ENCODE measurements at places on chromosomes 4 and X.

DNA sequence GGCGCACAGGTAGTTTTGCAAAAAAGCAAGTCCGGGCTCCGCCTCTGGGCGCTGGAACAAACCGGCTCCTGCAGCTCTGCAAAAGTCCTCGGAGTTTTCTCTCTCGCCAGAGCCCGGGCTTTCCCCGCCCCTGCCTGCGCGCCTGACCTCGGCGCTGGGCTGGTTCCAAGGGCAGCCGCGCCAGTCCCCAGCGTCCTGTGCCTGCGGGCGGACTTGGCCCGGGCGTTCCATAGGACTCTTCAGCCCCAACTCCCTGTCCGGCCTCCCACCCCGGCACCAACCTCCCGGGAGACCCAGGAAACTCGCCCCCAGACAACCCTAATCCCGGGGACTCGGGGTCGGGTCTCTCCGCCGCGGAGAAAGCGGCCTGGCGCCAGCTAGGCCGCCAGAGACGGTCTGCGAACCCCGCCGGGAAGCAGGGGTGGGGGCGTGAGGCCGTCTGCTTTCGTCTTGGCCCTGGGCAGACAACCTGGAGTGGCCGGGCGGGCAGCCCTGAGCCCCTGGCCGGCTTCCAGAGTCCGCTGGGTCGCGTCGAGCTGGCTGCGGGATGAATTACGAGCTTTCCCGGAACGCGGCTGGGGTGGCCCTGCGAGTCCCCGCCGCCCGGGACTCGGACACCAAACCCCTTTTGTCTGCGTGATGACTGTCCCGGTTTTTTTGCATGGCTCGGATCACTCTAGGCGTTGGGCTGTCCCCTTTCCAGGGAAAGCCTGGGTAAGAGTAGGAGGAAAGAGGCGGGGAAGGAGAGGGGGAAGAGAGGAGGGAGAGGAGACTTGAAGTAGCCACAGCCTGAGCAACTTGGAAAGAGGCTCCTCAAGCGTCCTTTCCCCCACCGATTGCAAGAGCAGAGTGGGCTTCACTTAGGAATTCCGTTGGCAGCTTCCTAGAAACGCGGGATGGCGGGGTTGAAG is 916 bp downstream of the MXRA5 start:
- peak; percentile 34 for DNase-seq

- no peak for DNase-seq
Measured at GRCh38 chr4:62117886-62118285, 917.8 kb downstream of the ADGRL3 start.

DNA sequence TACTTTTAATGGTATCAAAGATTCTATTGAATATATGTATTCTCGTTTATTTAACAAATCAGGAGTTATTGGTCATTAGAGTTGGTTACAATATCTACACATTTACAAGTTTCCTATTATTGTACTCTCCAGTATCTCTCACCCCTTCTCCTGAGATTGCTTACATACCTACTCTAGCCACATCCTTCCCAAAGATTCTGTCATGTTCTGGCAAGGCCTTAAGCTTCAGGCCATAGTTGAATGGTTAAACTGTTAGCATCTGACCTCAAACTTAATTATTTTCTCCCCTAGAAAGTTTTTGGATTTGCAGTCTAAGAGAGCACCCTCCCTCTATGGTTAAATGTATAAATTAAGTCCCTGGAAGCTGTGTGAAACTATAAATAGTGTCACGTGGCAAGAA is 784.2 kb downstream of the GLUD2 start:
- DNase-seq, result peak; percentile 8

GRCh38 chr4:144785961-144786360 is 140.0 kb downstream of the HHIP start:
- DNase-seq, result no peak

GRCh38 chr4:106369456-106370060 is 980 bp upstream of the GIMD1 start:
- peak; percentile 88 for DNase-seq

- no peak for DNase-seq
Measured at GRCh38 chrX:130563476-130563875, 161.7 kb downstream of the RBMX2 start.

GRCh38 chrX:13220916-13221315 is 98.9 kb downstream of the ATXN3L start:
- DNase-seq, result peak; percentile 74

- no peak for DNase-seq
Measured at GRCh38 chr4:16157609-16158503, 68.4 kb downstream of the TAPT1 start.

DNA sequence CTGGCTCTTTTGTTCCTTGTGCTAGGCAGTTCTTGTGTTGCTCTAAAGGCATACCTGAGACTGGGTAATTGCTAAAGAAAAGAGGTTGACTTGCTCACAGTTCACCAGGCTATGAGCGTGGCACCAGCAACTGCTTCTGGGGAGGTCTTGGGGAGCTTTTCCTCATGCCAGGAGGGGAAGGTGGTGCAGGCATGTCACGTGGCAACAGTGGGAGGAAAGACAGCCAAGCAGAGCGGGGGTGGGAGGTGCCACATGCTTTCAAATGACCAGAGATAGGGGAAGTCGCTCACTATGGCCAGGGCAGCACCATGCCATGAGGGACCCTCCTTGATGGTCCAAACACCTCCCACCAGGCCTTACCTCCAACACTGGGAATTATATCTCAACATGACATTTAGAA is 4.7 kb downstream of the MAGEB17 start:
- DNase-seq, result no peak

DNA sequence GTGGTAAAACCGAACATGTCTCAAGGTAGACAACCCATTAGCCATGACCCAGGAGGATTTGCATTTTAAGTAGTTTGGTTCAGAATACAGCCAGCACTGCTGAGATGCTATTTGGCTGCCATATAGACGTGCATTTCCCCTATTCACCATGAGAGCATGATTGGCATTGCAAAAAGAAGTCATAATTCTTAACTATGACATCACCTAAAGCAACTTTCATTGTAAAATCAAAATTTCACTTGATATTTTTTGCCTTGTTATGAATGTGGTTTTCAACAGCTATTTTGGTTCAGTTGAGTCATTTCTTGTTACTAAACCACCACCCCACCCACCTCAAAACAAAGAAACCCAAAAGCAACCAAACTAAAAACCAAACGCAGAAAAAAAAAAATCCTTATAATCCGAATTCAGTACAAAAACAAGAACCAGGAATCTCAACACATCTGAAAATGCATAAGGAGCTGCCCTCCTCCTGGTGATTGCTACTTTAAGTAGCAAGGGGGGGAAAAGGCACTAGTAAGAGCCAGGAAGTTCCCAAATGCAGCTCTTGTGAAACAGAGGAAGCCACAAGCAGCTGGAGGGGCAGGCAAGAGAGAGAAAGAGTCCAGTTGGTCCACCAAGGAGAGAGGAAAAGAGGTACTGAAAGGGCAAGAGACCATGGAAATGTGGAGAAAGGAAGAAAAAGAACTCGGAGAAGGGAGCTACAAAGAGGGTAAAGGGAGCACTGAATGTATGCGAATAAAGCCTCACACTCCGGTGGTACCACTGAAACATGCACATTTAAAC is 3.1 kb downstream of the SLITRK4 start:
- DNase-seq, result peak; percentile 7

- no peak for DNase-seq
Measured at GRCh38 chrX:84358271-84358670, 144.0 kb downstream of the HDX start.

- DNase-seq, result no peak
Measured at GRCh38 chrX:21733705-21734104, 24.2 kb downstream of the SMPX start.

GRCh38 chr4:153589703-153590595 is 94.1 kb upstream of the TLR2 start:
- DNase-seq, result no peak

DNA sequence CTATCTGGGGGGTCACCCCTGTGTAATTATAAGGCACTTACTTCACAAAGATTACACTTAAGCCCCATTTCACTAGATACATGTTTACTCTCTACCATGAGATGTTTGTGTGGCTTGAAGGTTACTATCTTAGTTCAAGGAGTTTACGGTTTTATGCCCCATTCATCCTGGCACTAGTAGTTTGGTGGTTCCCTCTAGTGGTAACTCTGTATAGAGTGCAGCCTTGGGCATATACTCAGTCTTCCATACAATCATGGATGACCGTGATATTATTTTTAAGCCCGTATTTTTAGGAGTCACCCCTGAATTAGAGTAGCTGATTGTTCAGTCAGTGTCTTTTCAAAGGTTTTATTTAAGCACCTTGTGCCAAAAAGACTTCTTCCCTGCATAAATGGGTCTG is 109.9 kb upstream of the FAM47C start:
- peak; percentile 7 for DNase-seq

- no peak for DNase-seq
Measured at GRCh38 chr4:93469560-93469959, 359.0 kb upstream of the ATOH1 start.
